Renal cortical epithelial cell (primary cell): ENCODE measurements at places on chromosomes 4 and X.

DNA sequence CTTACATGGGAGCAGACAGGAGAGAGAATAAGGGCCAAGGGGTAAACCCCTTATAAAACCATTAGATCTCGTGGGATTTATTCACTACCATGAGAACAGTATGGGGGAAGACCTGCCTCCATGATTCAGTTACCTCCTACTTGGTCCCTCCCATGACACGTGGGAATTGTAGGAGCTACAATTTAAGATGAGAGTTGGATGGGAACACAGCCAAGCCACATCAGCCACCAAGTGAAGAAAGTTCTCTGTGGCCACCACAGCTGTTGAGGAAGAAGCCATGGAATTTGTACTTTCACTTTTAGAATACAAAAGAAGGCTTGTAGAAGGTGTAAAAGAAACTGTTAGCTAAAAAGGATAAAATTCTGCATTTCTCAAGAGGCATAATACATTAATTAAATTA is 67.0 kb upstream of the CXorf51A start:
- no peak for DNase-seq

DNA sequence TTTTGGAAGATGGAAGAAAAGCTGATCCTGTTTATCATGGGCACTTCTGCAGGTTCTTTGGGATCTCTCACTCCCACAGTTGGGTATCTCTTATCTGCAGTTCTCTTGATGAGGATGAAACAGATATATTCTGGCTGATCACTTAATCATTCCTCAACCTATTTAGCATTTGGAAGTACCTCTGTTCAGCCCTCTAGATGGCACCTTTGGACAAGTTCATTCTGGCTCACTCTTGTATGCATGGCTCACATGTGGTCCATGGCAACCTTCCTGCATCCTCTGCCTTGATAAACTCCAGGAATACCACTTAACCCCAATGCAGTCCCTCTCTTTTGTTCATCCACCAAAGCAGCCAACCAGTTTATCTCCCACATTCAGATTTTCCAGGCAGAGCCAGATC is 74.2 kb downstream of the SMARCA5 start:
- DNase-seq, result peak; percentile 13

DNA sequence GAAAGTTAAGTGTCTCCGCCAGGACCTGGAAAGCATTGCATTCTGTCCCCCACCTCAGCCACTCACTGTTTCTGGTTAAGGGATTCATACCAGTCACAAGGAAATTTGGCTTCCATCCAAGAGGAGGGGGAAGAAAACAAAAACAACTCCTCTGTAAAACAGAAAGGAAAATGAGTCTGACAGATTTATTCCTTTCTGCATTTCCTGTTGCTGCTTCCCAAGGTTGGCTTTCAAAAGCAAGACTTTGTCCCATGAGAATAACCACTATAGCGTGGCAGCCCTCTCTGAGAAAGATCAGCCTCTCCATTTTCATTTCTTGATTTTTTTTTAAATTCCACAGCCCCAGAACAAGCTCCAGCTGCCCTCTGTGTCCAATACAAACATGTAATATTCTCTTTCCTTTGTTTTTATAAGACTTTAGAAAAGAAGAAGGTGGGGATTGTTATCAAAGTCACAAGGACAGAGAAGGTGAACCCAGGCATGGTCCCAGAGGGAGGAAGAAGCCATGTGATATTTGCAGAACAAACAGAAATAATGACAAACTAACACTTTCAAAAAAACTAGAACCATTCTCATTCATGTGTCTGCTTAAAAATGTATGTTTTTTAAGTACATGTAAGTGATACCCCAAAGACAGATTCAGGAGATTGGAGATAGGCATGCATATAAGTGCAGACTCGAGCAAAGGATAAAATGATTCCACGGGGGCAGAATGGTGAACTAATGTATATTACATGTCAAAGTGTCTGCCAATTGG is 90.7 kb upstream of the DCLK2 start:
- DNase-seq, result peak; percentile 66

DNA sequence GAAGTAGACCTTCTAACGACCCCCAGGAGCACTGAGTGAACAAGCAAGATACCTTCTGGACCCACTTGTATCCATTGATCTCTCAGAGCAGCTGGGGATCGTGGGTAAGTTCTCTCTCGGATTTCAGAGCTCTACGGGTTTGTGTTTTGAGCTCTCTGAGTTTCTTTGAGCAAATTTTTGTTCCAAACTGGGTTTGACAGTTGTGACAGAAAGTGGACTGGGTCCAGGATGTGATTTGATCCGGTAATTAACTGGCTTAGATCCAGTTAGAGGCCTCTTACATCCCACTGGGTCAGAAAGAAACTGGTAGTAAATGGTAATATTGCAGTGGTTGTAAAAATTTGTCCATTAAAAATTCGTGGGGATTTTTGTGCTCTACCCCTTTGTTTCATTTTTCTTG is 459.2 kb downstream of the INPP4B start:
- no peak for DNase-seq
